ENCODE measurements at places on chromosomes 1 and 21. TPM values are rescaled to one million over a fixed set of nuclear protein-coding genes. Genes with fewer than 3 reads are reported as not detected.

DNA sequence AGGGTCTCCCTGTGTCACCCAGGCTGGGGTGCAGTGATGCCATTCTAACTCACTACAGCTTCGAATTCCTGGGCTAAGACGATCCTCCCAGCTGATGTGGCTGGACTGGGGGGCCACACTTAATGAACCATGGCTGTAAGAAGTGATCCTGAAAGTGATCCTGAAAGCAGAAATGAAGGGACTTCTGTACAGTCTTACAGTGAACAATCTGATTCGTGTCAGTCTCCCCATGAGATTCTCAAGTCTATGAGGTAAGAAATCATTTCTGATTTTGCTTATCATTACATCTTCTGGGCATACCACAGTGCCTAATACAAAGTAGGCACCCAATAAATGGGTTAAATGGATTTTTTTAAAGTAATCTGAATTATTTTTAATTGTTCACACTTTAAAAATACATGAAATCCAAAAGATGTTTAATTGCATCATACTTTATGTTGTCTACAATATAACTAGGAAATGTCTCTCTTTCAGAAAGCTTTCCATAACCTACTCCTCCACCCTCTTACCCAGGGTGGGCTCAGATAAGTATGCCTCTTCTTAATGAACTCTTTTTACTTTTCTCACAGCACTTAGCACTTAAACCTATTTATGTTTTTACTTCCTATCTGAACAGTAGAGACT lies 21.5 kb downstream of the TUT4 start:
- peaks cover 6% of the 10 kb centered on the region for H3K4me1 ChIP-seq
- H3K36me3 ChIP-seq, result peaks cover 7% of the 10 kb centered on the region
- H3K27ac ChIP-seq, result no peak overlapping the region
- H3K27me3 ChIP-seq, result no peaks in the 10 kb centered on the region
- DNase-seq, result no peak

DNA sequence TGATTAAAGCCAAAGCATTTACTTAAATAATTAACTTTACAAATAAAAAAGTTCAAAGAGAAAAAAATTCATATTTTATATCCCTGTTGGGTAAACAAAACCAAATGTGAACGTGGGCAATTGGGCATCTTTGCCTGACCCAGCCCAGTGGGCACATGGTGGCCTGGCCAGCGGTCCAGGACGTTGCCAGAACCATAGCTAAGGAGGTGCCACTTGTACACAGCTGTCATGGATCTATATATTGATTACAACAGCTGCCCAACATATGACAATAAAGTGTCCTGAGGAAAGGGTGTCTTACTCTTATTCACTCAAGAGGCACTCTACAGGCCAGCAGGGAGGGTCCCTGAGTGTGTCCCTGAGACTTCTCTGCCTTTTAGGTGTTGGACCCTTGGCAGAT lies 78.5 kb downstream of the BCAR3 start:
- no peak for DNase-seq
- no peak overlapping the region for H3K27ac ChIP-seq
- H3K36me3 ChIP-seq, result no peaks in the 10 kb centered on the region
- H3K4me1 ChIP-seq, result peaks cover 56% of the 10 kb centered on the region
- no peaks in the 10 kb centered on the region for H3K27me3 ChIP-seq
- H3K4me3 ChIP-seq, result no peak overlapping the region

PLEKHA6 gene
- total RNA-seq, result 1.4 TPM

GRCh38 chr1:50705041-50705440 lies 255.0 kb downstream of the FAF1 start:
- peaks cover 11% of the 10 kb centered on the region for H3K4me1 ChIP-seq
- H3K36me3 ChIP-seq, result no peaks in the 10 kb centered on the region
- no peaks in the 10 kb centered on the region for H3K27me3 ChIP-seq
- H3K27ac ChIP-seq, result no peak overlapping the region
- H3K4me3 ChIP-seq, result no peak overlapping the region

- peaks cover 21% of the 10 kb centered on the region for H3K36me3 ChIP-seq
- peaks cover 69% of the 10 kb centered on the region for H3K4me1 ChIP-seq
- no peak for DNase-seq
- H3K4me3 ChIP-seq, result no peak overlapping the region
- peak overlapping the region; percentile 89 for H3K27ac ChIP-seq
Observed at GRCh38 chr1:12338823-12339222, 109.0 kb downstream of the VPS13D start.

GRCh38 chr1:15946571-15947381 lies 29.1 kb downstream of the ZBTB17 start:
- H3K36me3 ChIP-seq, result peaks cover 8% of the 10 kb centered on the region
- no peak overlapping the region for H3K27ac ChIP-seq
- no peak for DNase-seq
- H3K27me3 ChIP-seq, result no peaks in the 10 kb centered on the region
- H3K4me1 ChIP-seq, result peaks cover 42% of the 10 kb centered on the region
- H3K4me3 ChIP-seq, result no peak overlapping the region

- peaks cover 2% of the 10 kb centered on the region for H3K27me3 ChIP-seq
- H3K36me3 ChIP-seq, result no peaks in the 10 kb centered on the region
- H3K4me3 ChIP-seq, result no peak overlapping the region
- DNase-seq, result no peak
- no peaks in the 10 kb centered on the region for H3K4me1 ChIP-seq
- no peak overlapping the region for H3K27ac ChIP-seq
Observed at GRCh38 chr1:33725037-33725436, 138.8 kb upstream of the HMGB4 start.

KCNQ4 gene
- 3.0 TPM for total RNA-seq

LIN28A gene
- total RNA-seq, result not detected

GRCh38 chr1:66833112-66833511 lies 32.0 kb upstream of the INSL5 start:
- DNase-seq, result no peak
- H3K27me3 ChIP-seq, result no peaks in the 10 kb centered on the region
- H3K4me1 ChIP-seq, result no peaks in the 10 kb centered on the region
- H3K4me3 ChIP-seq, result no peak overlapping the region
- peaks cover 7% of the 10 kb centered on the region for H3K36me3 ChIP-seq

DNA sequence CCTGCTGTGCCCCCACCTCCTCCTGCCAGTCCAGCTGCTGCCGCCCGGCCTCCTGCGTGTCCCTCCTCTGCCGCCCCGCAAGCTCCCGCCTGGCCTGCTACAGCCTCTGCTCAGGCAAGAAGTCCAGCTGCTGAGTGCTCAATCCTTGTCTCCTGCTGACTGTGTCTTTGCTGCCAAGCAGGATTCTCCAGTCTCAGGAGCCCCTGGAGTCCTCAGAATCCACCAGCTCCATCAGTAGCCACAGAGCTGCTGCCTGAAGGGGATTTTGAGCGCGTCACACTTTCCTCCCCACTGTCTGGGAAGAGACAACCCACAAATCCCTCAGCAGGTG lies 973 bp downstream of the KRTAP10-11 start:
- peaks cover 22% of the 10 kb centered on the region for H3K27me3 ChIP-seq
- H3K4me1 ChIP-seq, result no peaks in the 10 kb centered on the region
- H3K4me3 ChIP-seq, result no peak overlapping the region
- H3K36me3 ChIP-seq, result peaks cover 6% of the 10 kb centered on the region
- DNase-seq, result no peak
- no peak overlapping the region for H3K27ac ChIP-seq

NHLH1 gene
- 0.18 TPM for total RNA-seq

SYT2 gene
- 0.07 TPM for total RNA-seq

- no peak overlapping the region for H3K4me3 ChIP-seq
- no peak for DNase-seq
- peaks cover 29% of the 10 kb centered on the region for H3K36me3 ChIP-seq
- H3K27ac ChIP-seq, result no peak overlapping the region
Observed at GRCh38 chr1:21270086-21270689, 20.1 kb downstream of the ECE1 start.

TRABD2B gene
- 0.90 TPM for total RNA-seq

- no peak for DNase-seq
- no peaks in the 10 kb centered on the region for H3K36me3 ChIP-seq
- H3K27ac ChIP-seq, result no peak overlapping the region
- H3K27me3 ChIP-seq, result no peaks in the 10 kb centered on the region
Observed at GRCh38 chr21:28215214-28215954, 777.3 kb downstream of the LTN1 start.

LEFTY2 gene
- 38.3 TPM for total RNA-seq

CELA3A gene
- total RNA-seq, result not detected

IGSF5 gene
- total RNA-seq, result not detected

- H3K27me3 ChIP-seq, result no peaks in the 10 kb centered on the region
- H3K27ac ChIP-seq, result no peak overlapping the region
- H3K36me3 ChIP-seq, result no peaks in the 10 kb centered on the region
Observed at GRCh38 chr1:51566260-51566659, 47.2 kb upstream of the EPS15 start.

DNA sequence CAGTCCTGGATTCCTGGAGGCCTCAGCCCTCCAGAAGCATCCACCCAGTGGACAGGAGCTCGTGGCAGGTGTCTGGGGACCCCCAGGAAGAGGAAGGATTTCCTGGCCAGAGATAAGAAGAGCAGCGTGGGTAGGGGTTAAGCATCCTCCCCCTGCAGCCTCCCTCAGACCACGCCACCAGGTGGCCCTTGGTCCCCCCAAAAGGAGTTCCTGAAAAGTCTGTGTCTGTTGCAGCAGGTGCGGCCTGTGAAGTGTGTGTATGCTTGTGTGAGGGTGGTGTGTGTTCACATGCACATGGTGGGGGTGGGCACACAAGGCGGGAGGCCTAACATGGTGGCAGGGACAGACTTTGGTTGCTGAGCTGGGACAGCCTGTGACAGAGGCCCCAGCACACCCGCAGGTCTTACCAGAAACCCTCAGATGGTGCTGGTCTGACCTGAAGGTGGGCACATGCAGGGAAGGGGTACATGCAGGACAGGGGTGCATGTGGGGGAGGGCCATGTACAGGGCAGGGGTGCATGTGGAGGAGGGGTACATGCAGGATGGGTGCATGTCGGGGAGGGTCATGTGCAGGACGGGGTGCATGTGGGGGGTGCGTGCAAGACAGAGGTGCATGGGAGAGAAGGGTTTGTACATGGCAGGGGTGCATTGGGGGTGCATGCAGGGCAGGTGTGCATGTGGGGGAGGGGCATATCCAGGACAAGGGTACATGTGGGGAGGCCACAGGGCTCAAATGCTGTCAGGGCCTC lies 18.2 kb upstream of the RUNX3 start:
- H3K27ac ChIP-seq, result no peak overlapping the region

DIO1 gene
- total RNA-seq, result not detected

WDR4 gene
- 11.5 TPM for total RNA-seq

- no peaks in the 10 kb centered on the region for H3K36me3 ChIP-seq
- DNase-seq, result no peak
- H3K4me3 ChIP-seq, result no peak within 1 kb of the TSS
- no peaks in the 10 kb centered on the region for H3K27me3 ChIP-seq
Observed at GRCh38 chr1:152907686-152908601, at the start of gene IVL. IVL (plus strand) TSS chr1:152908546; CDS start chr1:152909798, 1,252 bp downstream.

GRCh38 chr1:65066766-65067490 lies 81.1 kb upstream of the AK4 start:
- peak overlapping the region; percentile 74 for H3K27ac ChIP-seq
- DNase-seq, result peak; percentile 87
- H3K4me3 ChIP-seq, result peak overlapping the region; percentile 80
- no peaks in the 10 kb centered on the region for H3K36me3 ChIP-seq
- H3K4me1 ChIP-seq, result peaks cover 38% of the 10 kb centered on the region
- H3K27me3 ChIP-seq, result peaks cover 4% of the 10 kb centered on the region

A3GALT2 gene
- not detected for total RNA-seq

DNA sequence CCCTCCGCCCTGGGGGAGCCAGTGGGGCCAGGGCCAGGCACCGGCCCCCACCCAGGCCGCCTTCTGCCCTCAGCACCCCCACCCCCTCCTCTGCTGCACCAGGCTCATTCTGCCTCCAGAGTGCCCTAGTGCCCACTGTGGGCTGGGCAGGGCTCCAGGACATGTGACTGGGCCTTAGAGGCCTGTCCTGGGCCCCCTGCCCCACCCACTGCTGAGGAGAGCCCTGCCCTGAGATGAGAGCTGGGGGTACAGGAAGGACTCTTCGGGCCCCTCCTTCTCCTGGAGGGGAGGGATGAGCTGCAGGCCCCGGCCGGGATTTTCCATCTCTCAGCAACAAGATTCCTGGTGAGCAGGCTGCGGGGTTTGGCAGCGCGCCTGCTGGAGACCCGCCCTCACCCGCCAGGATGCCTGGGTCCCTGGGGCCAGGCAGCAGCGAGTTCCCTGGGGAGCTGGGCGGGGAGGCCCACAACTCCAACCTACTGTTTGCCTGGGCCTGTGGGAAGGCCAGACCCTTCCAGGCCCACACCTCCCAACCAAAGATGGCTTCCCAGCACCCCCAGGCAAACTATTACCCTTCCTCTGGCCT lies 14.0 kb downstream of the AHDC1 start:
- no peaks in the 10 kb centered on the region for H3K27me3 ChIP-seq
- peaks cover 40% of the 10 kb centered on the region for H3K4me1 ChIP-seq
- no peak overlapping the region for H3K4me3 ChIP-seq
- no peaks in the 10 kb centered on the region for H3K36me3 ChIP-seq
- H3K27ac ChIP-seq, result peak overlapping the region; percentile 80
- no peak for DNase-seq

CD1B gene
- not detected for total RNA-seq

- no peak for DNase-seq
- H3K27me3 ChIP-seq, result no peaks in the 10 kb centered on the region
- peak overlapping the region; percentile 45 for H3K27ac ChIP-seq
- H3K36me3 ChIP-seq, result peaks cover 33% of the 10 kb centered on the region
- peaks cover 40% of the 10 kb centered on the region for H3K4me1 ChIP-seq
Observed at GRCh38 chr21:34796518-34797200, 127.9 kb downstream of the CLIC6 start.

WDR64 gene
- not detected for total RNA-seq

DNA sequence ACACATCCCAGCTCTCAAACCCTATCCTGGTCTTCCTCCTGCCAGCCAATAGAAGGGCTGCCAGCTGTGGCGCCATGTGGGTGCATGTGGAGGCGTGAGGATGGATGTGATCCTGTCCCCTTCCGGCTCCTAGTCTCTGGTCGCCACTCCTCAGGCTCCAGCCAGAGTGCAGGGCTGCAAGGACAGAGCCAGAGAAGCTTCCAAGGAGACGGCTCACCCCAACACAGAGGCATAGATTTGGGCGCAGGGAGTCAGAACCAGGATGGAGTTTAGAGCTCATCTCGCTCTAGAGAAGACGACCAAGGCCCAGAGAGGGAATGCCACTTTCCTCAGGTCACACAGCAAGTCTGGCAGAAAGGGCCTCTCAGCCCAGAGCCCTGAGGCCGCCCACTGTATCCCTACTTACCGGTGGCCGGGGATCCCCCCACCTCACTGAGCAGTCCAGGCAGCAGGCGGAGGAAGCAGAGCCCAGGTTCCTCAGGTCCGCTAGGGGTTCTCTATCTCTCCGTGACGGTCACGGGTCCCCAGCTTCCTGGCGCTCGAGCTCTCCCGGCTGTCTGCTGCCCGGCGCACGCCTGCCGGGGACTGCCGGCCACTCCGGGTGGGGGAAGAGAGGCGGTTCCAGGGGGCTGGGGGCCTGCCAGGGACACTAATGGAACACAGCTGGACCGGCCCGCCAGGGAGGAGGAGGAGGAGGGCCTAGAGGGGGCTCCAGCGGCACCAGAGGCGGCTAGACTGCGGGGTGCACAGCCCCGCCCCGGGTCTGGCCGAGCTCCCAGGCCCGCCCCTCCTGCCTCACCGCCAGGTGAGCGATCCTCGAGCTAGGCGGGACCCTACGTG lies at the start of gene COL16A1:
Gene COL16A1, minus strand, starts transcription at position 587 of the 840 bp plus-strand sequence. CDS start 1,824 bp downstream, outside the sequence.
- peak within 1 kb of the TSS; percentile 85 for H3K4me3 ChIP-seq
- peak within 1 kb of the TSS; percentile 98 for H3K27ac ChIP-seq
- peaks cover 88% of the 10 kb centered on the region for H3K4me1 ChIP-seq
- no peaks in the 10 kb centered on the region for H3K27me3 ChIP-seq

TRIM67 gene
- 2.9 TPM for total RNA-seq

GRCh38 chr1:180969434-180969833 lies 53.2 kb downstream of the STX6 start:
- H3K4me3 ChIP-seq, result no peak overlapping the region
- H3K4me1 ChIP-seq, result no peaks in the 10 kb centered on the region
- no peak for DNase-seq
- no peaks in the 10 kb centered on the region for H3K27me3 ChIP-seq

RNF186 gene
- not detected for total RNA-seq
